Hematopoietic multipotent progenitor cell treated with erythropoietin and hydrocortisone succinate and interleukin-3 and kit ligand, for 17 days (in vitro differentiated cells): ENCODE measurements at places on chromosomes 2 and 18.

DNA sequence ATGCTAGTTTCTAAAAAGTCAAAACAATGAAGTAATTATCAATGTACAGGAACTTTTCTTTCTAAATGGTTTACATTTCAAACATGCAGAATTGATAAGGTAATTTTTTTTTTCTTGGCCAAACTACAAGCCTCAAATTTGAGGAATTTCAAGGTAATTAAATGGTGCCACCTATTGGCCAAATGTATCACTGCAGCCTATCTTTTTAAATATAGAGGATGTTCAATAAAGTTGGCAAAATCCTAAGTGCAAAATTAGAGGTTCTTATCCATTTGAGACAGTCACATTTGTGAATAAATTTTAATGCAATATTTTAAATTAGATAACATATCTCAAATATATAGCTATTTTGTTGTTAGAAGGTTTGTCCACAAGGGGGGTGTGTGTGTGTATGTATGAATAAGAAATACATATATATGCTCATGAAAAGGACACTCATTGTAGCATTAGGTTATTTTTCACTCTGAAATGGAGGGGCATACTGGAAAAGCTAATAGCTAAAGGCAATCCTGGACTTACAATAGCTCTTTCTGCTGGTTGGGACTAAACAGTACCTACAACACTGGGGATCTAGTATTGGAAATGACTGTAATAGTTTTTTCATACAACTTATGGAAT, 26.2 kb downstream of the MMADHC start:
- DNase-seq = peak; percentile 68

- DNase-seq = no peak
Measured at GRCh38 chr2:99643787-99644418, 154.1 kb upstream of the REV1 start.

- DNase-seq = no peak
Measured at GRCh38 chr2:193331676-193332075, 1136.9 kb upstream of the TMEFF2 start.

DNA sequence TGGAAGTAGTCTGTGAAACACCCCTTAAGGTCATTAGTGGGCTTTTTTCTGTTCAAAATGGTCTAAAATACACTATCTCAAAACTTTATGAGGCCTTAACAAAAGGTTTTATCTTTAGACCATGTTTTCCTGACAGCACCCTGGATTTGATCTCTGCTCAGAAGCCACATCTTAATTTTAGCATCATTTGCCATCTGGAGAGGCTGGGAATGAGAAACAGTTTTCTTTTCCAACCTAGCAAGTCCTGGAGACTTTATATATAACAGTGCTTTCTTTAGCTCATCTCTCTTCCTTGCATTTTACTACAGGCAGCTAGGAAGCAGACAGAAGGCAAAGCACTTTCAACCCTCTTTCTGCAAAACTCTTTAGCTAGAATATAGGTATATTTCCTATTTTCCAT, 62.7 kb upstream of the CYTIP start:
- DNase-seq = no peak

DNA sequence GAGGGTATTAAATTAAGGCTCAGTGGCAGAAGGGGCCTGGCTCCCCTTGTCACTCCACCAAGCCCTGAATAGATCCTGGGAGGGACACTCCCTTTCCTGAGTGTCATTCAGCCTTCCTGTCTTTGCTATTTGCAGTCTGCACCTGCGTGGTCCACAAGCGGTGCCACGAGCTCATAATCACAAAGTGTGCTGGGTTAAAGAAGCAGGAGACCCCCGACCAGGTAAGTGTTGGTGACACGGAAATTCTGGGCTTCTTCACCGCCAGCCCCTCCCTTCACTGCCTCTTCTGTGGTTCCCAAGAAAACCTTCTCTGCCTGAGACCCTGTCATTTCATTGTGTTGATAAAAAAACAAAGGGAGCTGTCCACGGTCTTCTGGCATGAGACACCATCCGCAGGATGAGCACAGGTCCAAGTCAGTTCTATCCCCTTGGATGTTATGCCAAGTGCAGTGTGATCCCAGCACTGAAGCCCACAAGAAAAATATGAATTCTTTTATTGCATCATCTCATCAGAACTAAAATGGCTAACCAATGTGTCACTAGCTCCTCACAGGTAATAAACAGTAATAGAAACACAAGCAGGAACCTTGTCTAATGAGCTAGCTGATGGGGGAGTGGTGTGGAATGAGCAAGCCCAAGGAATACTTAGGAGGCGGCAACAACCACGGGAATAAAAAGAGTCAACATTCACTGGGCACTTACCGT, 316.9 kb upstream of the EPAS1 start:
- no peak for DNase-seq

GRCh38 chr2:7572450-7572849, 655.2 kb downstream of the RNF144A start:
- no peak for DNase-seq

GRCh38 chr2:122001441-122001874, 246.0 kb downstream of the TSN start:
- no peak for DNase-seq

- DNase-seq = no peak
Measured at GRCh38 chr2:101277111-101277510, 24.4 kb downstream of the CNOT11 start.

DNA sequence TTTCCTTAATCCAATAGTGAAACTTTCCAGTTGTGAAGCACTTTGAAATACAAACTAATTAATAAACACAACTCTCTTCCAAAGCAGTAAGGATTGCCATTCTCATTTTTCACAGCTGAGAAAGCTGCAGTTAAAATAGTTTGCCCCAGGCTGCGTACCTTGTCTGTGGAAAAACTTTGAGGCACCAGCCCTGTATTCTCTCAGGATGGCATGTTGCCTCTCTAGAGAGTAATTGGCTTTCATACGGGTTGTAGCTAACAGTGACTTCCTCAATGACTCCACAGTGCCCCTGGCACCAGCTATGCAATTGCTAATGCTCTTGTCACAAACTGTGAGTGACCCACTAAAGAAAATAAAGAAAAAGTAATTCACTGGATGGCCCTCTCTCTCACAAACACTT, 345.7 kb downstream of the MTX2 start:
- no peak for DNase-seq

DNA sequence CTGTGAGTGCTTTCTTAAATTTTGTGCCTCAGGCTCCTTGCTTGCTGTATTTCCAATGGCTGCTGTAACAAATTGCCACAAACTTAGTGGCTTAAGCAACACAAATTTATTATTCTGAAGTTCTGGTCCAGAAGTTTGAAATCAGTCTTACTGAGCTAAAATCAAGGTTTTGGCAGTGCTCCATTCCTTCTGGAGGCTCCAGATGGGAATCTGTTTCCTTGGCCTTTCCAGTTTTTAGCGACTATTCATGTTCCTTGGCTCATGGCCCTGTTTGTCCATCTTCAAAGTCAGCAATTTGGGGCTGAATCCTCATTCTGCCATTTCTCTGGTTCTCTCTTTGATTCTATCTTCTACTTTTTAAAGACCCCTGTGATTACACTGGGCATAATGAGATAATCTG, 31.8 kb downstream of the STRADB start:
- no peak for DNase-seq

GRCh38 chr18:13300029-13300428, 81.5 kb downstream of the LDLRAD4 start:
- DNase-seq = no peak

GRCh38 chr2:48424866-48425265, 105.1 kb upstream of the STON1 start:
- no peak for DNase-seq

GRCh38 chr2:45984896-45985473, 312.2 kb upstream of the EPAS1 start:
- DNase-seq = no peak

DNA sequence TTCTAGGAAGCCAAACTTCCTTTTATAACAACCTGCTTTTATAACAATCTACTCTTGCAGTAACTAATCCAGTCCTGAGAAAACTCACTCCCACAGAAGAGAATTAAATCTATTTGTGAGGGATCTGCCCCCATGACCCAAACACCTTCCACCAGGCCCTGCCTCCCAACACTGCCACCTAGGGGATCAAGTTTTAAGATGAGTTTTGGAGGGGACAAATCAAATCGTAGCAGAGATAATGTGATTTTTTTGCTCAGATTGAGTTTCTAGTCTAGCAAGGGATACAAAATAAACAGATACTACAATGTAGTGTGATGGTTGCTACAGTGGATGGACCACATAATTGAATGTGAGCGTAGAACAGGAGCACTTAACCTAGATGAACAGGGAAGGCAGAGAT, 52.2 kb downstream of the NCOA1 start:
- DNase-seq = peak; percentile 44

GRCh38 chr2:71361631-71362030, 30.0 kb downstream of the ZNF638 start:
- no peak for DNase-seq

GRCh38 chr2:101846973-101847372, 144.8 kb upstream of the IL1R2 start:
- DNase-seq = no peak

DNA sequence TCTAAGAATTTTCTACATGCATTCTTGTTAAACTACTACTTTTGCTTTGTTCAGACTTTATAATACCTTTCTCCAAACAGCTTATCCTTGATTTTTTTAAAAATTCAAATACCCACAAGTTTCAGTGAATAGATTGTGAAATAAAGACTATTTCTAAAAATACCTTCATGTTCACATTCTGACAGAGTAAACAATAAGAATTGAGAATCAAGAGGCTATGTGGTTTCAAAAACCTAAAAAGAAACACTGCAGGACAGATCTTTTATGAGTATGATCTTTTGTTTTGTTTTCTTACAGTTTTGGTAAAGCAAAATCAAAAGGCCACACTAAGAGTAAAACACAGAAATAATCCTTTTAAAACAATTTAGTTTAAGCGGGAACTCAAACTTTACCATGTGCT, 21.2 kb downstream of the ALS2 start:
- no peak for DNase-seq

- DNase-seq = no peak
Measured at GRCh38 chr2:144256996-144257707, 262.8 kb downstream of the ZEB2 start.

DNA sequence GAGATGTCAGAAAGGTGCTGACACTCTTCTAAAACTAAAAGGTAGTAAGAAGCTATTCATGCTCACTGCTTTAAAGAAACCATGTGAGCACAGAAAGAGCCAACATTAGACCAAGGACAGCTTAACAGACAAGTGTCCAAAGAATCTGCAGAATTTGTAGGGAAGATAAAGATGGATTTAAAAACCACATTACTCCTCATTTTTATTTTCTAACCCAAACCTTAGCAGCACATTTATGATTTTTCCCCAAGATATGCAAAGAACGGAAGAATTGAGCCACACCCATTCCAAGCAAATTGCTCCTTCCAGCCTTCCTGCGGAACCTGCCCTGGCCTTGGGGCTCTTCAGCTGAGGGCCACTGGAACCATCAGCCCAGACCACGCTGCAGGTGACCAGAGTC, 26.9 kb downstream of the MBP start:
- DNase-seq = no peak

DNA sequence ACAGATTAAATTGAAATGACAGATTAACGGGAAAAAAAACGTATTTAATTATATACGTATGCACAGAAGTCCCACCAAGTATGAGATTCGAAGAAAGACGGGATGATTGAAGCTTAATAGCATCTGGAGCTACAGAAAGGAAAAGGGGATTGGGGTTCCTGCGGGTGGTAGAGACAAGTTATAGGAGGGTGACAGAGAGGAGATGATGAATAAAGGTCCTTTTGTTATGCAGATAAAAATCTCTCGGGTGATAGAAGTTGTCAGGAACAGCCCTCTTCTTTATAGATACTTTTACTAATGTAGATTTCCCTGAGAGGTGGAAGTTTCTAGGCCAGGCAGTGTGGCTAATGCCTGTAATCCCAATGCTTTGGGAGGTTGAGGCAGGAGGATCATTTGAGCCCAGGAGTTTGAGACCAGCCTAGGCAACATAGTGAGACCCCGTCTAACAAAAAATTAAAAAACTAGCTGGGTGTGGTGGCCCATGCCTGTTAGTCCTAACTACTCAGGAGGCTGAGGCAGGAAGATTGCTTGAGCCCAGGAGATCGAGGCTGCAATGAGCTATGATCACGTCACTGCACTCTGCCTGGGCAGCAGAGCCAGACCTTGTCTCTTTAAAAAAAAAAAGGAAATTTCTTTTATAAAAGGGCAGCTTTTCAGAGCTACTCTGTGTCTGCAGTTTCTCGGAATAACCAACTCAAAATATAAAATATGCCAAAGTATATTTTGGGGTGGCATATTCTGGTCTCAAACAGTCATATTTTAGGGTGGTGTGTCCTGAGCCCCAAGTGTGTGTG, 113.0 kb downstream of the STPG4 start:
- DNase-seq = no peak

- no peak for DNase-seq
Measured at GRCh38 chr18:3879836-3880120, 429.8 kb downstream of the TGIF1 start.

DNA sequence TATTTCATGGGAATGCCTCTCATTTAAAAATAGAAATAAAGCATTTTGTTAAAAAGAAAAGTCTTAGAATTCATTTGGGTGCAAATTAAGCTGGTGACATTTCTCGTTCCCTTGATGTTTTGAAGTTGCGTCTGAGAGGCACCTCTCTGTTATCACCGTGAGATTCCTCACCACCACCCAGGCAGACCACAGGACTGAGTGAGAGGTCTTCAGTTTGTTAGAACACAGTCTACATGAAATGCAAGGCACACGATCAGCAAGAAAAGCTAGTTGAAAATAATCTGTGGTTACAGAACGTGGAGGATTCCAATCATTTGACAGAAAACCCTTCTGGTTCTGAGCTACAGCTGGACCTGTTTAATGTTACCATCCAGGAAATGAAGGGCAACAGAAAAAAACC, 116.0 kb downstream of the UXS1 start:
- DNase-seq = no peak

DNA sequence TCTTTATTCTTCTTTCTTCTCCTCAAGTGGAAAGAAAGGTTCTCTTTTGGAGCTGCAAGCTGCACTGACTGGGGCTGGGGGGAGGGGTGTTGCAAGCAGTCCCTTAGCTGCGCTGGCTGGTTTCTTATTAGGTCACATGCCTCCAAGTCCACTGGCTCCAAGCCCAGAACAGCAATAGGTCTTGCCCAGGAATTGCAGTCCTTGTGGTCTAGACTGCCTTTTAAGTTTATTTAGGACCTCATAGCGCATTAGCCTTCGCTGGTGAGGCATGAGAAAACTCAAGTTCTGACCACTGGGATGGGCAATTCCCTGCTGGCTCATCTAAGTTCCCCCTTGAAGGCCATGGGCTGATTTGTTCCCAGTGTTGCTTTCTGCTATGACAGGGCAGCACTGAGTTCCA, 138.6 kb upstream of the SCN7A start:
- DNase-seq = no peak

GRCh38 chr2:188978291-188979081, 4.3 kb downstream of the COL3A1 start:
- no peak for DNase-seq

- no peak for DNase-seq
Measured at GRCh38 chr2:150255528-150255927, 231.9 kb downstream of the RND3 start.

DNA sequence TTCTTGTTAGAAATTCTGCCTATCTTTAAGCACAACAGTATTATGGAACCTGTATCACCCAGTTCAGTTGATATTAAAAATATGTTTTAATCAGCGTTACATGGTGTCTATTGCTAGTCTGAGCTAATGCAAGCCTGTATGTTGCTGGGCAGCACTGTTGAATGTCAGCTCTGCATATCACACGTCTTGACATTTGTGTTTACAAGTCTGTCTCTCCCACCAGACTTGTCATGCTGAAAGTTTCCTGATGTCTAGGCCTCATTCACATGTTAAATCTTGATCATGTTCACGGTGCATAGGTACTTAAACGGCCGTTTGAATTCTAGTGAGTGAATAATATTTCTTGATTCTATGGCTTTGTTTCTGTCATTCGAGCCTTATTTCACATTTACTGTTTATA, 385.0 kb downstream of the SOCS6 start:
- DNase-seq = no peak
